ENCODE measurements at places on chromosomes 12 and 14.

GRCh38 chr14:100155756-100156616 lies 3.5 kb downstream of the DEGS2 start:
- DNase-seq: no peak

GRCh38 chr14:104130974-104131651 lies 7.3 kb upstream of the KIF26A start:
- DNase-seq: no peak

DNA sequence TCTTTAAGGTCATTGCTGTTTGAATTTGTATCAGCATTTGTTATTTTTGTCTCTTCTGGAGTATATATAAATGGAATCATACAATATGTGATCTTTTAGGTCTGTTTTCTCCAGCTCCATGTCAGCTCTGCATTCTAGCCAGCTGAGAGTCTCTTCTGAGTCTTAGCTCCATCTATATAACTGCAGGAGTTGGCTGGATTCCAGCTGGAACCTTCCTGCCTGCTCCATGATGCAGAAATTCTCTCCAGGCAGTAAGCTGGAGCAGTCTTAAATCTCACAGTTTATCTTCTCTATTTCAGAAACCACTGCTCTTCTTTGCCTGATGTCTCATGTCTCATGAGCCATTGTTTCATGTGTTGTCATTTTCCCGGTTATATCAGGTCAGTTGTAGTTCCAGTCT lies 827.6 kb downstream of the NRXN3 start:
- no peak for DNase-seq

- DNase-seq: no peak
These were observed 28.9 kb upstream of the PAPLN start for GRCh38 chr14:73208390-73208789.

DNA sequence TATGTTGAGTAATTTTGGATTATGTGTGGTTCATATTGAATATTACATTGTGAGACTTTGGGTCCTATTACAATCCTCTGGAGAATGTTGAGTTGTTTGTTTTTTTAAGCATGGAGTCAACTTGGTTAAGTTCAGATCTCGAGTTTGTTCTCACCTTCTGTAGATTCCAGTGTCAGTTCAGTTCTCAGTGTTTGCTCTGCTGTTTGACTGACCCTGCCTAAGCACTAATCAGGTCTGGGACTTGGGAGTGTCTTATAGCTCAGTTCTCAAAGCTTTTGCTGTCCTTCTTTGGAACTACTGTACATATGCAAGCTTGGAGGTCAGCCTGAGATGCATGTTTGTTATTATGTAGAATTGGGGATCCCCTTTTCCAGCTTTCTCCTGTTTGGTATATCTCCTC lies 63.1 kb downstream of the DIP2B start:
- DNase-seq: no peak

DNA sequence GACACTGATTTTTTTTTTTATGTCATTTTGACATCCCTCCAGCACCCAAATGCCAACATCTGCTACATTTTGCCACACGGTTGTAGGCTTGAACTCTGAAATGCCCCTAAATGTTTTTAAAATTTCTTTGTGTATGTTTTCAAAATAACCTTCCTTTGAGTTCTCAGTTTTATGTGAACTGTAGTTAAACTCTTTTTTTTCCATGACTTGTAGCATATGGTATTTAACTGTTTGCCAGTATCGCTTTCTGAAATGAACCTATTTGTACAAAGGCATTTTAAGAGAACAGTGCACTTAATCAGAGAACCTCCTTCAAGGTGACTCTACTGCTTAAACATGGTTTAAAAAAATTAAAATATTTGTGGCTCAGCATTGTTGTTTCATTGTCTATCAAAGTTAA lies 61.5 kb downstream of the PDE3A start:
- DNase-seq: no peak

GRCh38 chr12:116736962-116737773 lies 701 bp downstream of the SPRING1 start:
- no peak for DNase-seq

GRCh38 chr12:5723711-5724252 lies 221.3 kb downstream of the ANO2 start:
- DNase-seq: no peak

DNA sequence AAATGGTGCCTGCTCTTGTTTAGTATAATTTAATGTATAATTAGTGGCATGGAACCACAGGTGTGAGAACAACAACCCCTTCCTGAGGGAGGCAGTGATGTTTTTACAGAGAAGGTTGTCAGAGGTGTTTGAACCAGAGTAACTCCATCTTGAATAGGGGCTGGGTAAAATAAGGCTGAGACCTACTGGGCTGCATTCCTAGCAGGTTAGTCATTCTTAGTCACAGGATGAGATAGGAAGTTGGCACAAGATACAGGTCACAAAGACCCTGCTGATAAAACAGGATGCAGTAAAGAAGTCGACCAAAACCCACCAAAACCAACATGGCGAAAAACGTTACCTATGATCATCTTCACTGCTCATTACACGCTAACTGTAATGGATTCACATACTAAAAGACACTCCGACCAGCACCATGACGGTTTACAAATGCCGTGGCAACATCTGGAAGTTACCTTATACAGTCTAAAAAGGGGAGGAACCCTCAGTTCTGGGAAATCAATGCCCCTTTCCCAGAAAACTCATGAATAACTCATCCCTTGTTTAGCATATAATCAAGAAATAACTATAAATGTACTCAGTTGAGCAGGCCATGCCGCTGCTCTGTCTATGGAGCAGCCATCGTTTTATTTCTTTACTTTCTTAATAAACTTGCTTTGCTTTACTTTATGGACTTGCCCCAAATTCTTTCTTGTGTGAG lies 47.8 kb upstream of the LTA4H start:
- no peak for DNase-seq

DNA sequence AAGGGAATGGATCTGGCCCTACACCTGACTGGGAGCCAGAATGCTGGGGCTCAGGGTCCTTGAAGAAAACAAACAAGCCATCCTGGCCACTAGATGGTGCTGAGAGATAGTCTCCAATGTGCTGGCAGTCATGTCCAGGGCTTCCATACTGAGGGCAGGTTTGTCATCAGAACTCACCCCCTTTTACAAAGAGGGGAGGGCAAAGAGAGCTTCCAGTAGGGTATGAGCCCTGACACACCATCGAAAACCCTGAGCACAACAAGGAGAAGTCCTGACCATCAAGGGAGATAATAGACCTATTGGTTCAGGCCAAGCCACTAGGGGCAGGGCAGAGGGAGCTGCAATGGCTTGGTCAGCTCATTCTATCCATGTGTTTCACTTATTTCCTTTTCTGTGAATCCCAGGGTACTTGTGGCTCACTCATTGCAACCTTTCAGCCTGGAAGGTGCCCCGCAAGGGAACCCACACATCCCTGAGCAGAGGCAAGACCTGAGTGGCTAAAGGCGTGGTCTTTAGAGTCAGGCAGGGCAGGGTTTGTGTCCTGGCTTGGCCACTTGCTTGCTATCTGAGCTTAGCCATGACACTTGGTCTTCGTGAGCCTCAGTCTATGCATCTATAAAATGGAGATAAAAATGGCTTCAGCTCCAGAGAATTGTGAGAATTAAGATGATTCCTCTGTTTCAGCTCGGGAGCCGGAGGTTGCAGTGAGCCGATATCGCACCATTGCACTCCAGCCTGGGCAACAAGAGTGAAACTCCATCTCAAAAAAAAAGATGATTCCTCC lies 6.2 kb upstream of the PLEKHH1 start:
- no peak for DNase-seq

DNA sequence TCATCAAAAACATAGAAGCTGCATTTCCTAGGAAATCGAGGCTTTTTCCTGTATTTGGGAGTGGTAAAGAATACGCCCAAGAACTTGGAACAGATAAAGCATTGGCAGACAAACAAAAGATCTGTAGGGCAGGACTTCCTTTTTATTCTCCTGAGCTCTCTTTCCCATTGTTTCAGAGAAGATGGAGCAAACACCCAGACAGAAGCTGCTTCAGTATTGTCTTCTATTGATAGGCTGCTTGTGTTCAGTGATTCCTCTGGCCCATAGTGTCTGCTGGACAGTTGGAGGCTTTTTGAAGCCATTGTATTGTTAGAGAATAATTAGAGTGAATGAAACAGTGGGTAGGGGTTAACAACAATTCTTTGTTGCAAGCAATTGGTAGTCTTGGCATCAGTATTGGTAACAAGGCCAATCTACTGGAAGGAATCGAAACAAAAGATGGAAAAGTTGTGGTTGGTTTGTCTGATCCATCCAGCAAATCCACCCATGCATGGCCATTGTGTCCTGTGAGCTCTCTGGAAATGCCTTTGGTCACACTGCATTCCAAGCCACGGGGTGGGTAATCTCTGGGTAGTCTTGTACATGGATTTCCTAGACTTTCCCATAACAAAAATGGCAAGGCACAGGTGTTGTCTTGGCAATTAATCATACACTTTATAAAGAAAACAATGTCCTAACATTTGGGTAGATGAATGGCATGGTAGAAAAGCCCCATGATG lies 424.8 kb downstream of the RAD51B start:
- no peak for DNase-seq

- DNase-seq: peak; percentile 33
These were observed 1519.3 kb upstream of the TMEM132C start for GRCh38 chr12:126747530-126748149.

GRCh38 chr12:68904351-68904962 lies 28.5 kb downstream of the CPM start:
- DNase-seq: no peak

GRCh38 chr12:92718483-92718990 lies 15.7 kb downstream of the PLEKHG7 start:
- no peak for DNase-seq

- no peak for DNase-seq
These were observed 37.3 kb upstream of the EML1 start for GRCh38 chr14:99755629-99756603.

DNA sequence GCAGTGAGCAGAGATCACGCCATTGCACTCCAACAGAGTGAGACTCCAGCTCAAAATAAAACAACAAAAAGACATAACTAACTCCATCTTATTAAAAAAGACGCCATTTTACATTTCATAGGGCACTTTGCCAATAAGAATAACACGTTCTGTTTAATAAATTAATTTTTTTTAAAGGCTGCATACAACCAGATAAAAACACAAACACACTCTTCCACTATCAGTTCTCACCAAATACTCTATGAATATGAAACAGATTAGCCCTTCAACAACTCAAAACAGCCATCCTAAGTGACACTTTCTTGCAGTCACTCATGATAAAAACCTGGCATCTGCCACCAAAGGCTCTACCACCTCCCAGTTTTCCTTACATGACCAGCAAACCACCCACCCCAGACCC lies 16.1 kb downstream of the AICDA start:
- no peak for DNase-seq

- no peak for DNase-seq
These were observed 1785.7 kb upstream of the FLRT2 start for GRCh38 chr14:83744224-83744623.

- no peak for DNase-seq
These were observed 158.9 kb downstream of the TMX1 start for GRCh38 chr14:51398898-51399297.

DNA sequence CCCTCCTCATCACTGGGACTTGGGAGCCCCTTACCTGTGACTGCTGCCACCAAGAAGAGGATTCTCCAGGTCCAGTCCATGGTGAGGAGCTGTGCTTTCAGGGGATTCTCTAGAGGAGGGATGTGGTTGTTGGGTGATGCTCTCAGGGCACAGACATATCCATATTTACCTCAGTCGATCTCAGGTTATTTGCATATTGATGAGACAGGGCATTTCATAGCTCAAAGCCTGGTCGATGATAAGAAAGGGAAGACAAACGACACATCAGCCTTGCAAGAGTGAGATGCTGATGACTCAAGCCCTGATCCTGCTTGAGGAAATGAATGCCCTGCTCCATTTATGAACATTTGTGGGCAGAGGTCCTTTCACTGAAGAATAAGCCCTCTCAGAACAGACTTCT lies 981.0 kb downstream of the TMEM121 start:
- DNase-seq: no peak

- DNase-seq: no peak
These were observed 872.4 kb upstream of the ATXN7L3B start for GRCh38 chr12:73665193-73665592.

DNA sequence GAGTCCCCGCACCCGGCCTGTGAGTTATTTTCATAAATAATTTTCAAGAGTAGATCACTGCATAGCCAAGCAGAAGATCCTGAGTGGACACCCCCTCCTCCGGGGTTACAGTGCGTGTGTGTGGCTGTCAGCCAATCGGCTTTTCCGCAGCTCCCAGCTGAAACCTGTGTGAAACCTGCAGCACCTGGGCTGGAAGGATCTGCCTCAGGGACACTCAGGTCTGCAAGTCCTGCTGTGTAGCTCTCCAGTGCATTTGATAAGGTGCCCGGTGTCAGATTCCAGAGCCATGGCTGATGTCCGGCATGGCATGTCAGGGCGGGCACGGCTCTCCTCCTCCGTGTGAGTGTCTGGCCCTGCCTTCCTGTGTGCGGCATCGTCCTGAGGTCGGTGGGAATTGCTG lies 124.8 kb downstream of the GLT1D1 start:
- DNase-seq: no peak

DNA sequence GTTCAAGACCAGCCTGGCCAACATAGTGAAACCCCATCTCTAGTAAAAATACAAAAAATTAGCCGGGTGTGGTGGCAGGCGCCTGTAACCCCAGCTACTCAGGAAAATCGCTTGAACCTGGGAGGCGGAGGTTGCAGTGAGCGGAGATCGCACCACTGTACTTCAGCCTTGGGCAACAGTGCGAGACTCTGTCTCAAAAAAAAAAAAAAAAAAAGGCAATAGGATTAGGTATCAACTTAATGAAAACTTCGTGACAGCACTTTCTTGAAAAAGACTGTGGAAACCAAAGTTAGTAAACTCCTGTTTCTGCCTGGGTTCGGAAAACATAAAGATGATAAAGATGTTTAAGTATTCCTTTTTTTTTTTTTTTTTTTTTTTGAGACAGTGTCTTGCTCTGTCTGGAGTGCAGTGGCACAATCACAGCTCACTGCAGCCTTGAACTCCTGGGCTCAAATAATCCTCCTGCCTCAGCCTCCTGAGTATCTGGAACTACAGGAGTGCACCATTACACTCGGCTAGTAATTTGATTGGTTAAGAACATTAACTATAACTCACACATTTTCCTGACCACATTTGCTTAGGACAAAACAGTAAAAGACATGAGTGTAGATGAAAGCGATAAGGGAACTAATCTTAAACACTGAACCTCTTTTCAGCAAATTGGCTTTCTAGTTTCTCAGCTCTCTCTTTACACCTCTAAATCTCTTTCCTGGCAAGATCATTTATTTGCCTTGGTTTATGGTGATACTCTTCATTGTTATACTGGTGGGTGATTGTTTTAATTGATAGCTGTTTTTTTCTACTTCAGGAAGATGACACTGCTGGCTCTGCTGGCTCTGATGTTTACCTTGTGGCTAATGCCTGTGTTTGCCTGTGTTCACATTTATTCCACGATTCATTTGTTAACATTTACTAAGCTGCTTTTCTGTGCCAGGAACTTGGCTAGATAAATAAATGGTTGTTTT lies 15.8 kb downstream of the HIF1A start:
- DNase-seq: no peak

GRCh38 chr14:22900081-22900799 lies 17.2 kb downstream of the REM2 start:
- DNase-seq: no peak

- no peak for DNase-seq
These were observed 4.1 kb downstream of the PELI2 start for GRCh38 chr14:56122301-56122700.

Measured in stimulated activated CD4-positive, alpha-beta T cell treated with anti-CD3 and anti-CD28 coated beads, Interleukin-4, amount 100 ng/mL, for 48 hours (primary cell).